ENCODE measurements at places on chromosomes 12 and 14.

DNA sequence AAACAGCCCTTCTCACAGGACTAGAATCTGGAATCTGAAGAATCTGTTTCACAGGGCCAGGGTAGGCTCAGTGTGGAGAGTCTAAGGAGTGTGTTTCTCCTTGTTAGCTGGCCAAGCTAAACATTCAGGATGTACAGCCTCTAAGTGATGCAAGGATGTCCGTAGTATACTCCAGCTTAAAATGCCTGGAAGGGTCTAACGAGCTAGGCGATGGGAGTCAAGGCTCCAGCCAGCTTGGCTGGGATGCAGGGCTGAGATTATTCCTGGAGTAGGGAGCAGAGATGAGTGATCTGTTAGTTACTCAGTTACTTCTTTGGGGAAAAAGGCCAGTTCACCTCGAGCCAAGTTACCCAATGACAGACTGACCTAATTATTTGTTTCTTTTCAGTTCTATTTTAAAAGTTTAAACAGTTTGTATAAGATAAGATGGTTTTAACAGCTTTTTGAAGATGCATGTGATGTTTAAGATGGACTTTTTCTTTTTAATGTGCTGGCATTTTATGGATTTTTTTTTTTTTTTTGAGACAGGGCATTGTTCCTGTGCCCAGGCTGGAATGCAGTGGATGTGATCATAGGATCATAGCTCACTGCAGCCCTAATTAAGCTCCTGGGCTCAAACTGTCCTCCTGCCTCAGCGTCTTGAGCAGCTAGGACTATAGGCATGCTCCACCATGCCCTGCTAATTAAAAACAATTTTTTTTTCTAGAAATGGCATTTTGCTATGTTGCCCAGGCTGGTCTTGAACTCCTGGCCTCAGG lies 41.1 kb downstream of the SYNE2 start:
- peak; percentile 27 for DNase-seq

- no peak for DNase-seq
These were observed 2.3 kb downstream of the ACRBP start for GRCh38 chr12:6644903-6645302.

DNA sequence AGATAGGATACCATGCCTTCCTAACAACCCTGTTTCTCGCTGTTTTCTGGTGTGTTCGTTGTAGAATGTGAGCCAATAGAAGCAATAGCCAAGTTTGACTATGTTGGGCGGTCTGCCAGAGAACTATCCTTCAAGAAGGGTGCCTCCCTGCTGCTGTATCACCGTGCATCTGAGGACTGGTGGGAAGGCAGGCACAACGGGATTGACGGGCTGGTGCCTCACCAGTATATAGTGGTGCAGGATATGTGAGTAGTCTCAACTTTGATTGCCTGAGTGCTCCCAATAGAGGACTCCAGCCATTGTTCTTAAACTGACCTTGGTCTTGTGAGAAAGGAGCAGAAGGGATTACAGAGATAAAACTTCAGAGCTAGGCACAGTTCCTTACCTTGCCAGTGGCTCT lies 96.2 kb downstream of the KICS2 start:
- no peak for DNase-seq

DNA sequence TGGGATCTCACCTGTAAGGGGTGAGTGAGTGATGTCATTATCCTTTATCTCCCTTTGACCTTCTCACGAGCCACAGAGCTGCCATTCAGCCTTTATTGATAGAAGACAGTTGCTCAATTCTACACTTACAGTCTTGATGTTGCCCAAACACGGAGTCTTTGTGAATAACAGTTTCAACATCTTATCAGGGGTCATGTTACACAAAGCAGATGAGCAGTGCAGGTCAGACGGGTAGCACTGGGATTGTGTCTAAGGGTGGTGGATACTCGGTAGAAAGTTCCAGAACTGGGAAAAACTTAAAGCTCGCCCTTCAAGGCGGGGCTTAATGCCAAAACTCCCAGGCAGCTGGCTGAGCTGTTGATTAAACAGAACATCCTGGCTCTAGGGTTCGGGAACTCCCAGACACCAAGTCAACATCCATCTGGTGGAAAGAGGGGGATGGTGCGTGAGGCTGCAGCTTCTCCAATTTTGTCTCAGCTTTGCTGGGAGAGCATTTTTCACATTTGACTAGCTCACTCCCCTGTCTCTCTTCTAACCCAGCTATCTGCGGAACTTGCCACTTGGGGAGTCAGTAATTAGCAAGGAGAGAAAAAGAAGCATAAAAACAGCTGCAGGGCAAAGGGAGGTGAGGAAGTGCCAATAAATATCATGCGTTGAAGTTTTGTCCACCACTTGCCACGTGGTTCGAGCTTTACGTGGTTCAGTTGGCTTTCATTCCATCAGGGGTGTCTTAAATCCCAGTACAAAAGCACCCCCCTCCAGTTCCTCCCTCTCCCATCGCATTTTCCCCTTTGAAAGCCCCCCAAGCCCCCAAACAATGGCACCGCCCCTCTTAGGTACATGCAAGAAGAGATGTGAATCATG lies 31.0 kb downstream of the FOXN4 start:
- no peak for DNase-seq

- DNase-seq: no peak
These were observed 448 bp downstream of the FBXL14 start for GRCh38 chr12:1594006-1594260.

GRCh38 chr14:60599727-60600126 lies 49.5 kb downstream of the SIX1 start:
- no peak for DNase-seq

DNA sequence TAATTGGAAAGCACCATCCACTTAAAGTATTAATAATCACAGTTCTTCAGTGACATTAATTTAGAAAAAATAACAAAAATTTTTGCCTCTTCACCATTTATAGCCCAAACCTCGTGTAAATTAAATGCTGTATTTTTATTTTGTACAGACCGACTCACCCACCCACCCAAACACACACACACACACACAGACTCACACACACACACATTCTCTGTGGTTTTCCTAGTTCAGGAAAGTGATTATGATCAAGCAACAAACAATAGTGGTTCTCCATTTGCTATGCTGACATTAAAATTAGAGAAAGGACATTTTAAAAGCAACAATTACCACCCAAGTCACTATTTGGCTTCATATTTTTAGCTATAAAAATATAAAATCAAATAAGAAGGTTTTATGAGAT lies 112.5 kb upstream of the FLRT2 start:
- no peak for DNase-seq

- DNase-seq: no peak
These were observed 23.8 kb upstream of the TBC1D30 start for GRCh38 chr12:64800640-64801039.

DNA sequence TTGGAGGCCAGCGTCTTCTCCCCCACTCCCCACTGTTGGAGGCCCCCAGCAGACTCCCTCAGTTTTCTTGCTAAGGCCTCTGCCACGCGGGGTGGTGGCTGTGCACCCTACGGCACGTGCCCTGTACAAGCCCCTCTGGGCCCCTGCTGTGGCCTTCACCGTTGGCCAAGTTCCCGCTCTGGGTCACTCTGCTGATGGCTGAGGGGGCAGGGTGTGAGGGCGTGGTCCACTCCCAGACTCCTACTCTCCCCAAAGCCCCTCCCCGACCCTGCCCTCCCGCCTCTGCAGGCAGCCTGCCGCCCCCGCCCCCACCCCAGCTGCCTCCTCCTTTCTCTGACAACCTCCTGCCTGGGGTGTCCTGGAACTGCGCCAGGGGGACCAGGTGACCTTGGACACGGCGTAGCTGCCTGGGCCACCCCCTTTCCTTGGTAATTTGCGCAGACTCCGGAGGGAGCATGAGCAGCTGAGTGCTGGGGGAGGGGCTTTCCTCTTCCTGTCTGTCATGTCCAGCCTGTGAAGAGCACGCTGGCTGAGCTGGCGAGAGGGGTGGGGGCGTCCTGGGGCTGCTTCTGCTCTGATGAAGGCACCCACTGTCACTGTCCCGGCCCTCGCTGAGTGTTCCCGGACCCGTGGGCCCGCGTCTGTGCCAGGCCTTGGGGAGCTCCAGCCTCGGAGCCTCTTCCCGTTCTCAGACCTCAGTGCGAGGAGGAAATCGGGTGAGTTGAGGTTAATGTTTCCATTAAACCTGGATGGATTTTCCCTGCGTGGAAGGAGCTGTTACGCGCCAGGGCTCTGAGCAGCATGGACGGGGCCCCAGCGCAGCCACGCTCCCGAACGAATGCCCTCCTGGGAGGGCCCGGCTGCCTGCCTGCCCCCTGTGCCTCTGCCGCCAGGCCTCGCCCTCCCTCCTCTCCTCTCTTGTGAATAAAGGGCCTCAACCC lies 85.0 kb downstream of the KIF26A start:
- no peak for DNase-seq

GRCh38 chr12:130222519-130223218 lies 60.4 kb downstream of the FZD10 start:
- DNase-seq: no peak

GRCh38 chr14:64298773-64299172 lies 4.6 kb upstream of the ESR2 start:
- DNase-seq: no peak

DNA sequence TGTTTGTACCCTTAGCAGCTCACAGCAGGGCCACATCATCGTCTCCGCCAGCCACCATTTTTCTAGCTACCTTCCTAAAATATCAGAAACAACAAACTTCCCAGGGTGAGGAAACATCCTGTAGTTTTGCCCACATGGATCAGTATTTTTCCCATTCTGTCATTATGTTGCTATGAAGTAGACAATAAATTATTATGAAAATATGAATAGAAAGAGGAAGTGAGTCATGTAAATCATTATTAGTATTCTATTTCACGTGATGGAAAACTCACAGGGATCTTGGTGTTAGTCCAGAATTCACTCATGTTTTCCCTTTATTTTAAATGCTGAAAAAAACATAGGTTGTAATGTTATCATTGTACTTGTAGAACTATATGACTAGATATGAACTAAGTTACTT lies 319.4 kb downstream of the SYT1 start:
- no peak for DNase-seq

DNA sequence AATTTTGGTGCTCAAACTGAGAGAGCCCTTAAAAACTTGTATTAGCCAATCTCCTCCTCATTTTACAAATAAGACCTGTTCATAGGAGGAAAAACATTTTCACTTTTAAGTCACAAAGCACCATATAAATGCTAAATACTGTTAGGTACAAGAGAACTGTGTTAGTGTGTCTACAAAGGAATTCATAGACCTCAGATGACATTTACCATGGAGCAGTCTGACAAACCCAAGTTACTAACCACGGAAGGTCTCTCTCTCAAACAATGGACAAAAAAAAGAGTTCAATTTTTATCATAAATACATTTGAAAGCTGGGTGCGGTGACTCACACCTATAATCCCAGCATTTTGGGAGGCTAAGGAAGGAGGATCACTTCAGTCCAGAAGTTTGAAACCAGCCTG lies 10.0 kb downstream of the SBNO1 start:
- no peak for DNase-seq

DNA sequence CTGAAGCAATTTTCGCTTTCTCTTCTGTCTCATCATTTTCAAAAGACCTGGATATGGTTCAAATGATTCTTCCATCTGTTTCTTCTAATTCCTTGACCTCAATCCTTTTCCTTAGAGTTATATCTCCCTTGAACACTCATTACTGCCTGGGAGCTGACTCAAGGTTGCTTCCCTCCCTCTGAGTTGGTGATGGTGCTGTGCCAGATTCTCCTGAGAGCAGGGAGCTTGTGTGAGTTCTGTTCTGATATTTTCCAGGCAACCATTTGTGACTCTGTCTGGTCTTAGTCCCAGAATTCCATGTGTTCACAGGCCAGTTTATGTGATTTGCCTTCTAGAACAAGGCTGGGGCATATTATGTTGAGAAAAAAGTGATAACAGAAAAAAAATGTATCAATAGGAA lies 505.1 kb upstream of the SYT1 start:
- no peak for DNase-seq

GRCh38 chr12:19223695-19224094 lies 94.2 kb downstream of the PLEKHA5 start:
- DNase-seq: no peak

- DNase-seq: no peak
These were observed 70.8 kb downstream of the WNK1 start for GRCh38 chr12:823028-823698.

DNA sequence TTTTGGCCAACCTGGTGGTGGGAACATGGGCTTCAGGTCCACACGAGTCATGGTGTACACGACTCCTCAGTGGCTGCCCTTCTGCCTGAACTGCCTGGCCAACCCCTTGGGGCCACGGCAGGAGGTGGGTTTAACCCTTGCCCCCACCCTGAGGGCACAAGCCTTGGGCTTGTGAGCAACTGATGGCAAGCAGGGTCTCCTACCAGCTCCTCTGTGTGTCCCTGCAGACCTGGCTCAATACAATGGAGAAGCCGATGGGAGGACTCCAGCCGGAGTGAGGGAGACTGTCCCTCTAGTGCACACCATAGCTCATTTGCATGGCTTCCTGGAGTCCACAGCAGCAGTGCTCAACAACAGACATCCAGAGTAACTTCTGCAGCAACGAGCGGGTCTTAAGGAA lies 28.0 kb downstream of the JAG2 start:
- DNase-seq: no peak

- no peak for DNase-seq
These were observed 85.1 kb downstream of the ATP23 start for GRCh38 chr12:58026426-58026825.

DNA sequence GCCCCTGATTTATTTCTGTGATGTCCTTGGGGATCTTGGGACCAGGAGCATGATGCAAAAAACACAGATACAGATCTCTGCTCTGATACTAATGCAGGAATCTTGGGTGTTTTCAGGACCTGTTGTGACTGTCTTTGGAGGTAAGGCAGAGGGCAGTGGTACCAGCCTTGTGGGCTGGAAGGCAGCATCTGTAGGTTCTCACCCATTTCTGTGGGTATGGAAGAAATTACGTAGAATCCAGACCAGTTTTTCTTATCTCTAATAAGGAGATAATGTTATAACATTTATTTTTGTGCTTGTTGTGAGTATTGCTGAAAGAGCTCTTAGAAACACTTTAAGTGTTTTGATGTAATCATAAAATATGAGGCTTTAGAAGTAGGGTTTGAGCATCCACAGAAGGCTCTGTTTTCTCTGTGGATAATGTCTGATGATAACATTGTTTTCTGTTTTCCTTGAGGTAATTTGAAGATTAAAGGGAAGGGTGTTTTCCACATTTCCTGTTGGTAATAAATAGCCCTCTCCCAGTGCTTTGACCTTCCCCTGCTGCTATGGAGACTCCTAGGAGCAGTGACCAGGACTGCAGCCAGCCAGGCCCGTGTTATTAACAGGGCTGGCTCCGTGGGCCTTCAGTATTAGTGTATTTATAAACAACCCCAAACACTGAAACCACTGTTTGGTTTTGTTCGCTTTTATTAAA lies 9.4 kb upstream of the DCP1B start:
- DNase-seq: no peak

- no peak for DNase-seq
These were observed 3.6 kb upstream of the SSTR1 start for GRCh38 chr14:38203929-38204718.

GRCh38 chr12:124694846-124695497 lies 127.6 kb upstream of the NCOR2 start:
- no peak for DNase-seq

GRCh38 chr12:113194971-113195391 lies 9.5 kb downstream of the RITA1 start:
- peak; percentile 59 for DNase-seq

DNA sequence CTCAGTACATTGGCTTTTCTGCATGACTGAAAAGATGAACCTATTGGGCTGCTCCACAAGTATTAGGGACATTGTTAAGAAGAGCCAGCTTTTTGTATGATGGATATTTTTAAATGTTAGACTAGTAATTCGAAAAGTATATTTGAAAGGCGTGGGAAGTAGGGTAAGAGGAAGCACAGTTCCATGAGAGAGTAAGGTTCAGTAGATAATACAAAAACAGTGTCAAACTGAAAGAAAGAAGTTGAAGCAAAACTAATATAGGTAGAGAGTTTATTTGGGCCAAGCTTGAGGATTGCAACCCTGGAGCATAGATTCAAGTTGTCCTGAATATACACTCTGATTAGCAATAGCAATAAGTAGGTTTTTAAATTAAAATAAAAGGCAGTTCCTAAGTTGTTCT lies 193.9 kb downstream of the RASSF9 start:
- DNase-seq: no peak
